Right kidney (tissue), 9 donors: ENCODE measurements at places on chromosomes 13 and 19.
A peak's percentile ranks its signal among the peaks of the same experiment; 100 is the strongest.

DNA sequence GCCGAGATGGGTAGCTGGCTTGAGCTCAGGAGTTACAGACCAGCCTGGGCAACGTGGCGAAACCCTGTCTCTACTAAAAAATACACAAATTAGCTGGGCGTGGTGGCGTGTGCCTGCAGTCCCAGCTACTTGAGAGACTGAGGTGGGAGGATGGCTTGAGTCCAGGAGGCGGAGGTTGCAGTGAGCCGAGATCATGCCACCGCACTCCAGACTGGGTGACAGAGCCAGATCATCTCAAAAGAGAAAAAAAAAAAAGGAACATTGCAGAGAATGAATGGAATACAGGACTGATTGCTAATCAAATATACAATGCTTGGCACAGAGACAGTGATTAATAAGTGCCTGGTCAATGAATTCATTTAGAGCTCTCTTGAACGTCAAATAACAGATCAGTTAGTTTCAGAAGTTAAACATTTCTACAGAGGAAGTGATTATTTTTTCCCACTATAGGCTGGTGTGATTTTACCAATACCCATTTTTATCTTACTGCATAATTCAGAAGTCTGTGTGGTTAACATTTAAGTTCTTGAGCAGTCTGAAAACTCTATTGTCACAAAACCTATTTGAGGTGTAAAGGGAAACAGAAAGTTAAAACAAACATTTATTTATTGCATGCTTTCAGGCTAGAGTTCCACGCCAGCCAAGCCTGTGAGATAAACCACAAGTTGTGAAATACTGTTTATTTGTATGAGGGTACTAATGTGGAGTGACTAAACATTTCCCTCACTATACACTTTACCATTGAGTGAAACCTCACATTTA is 7.7 kb upstream of the TBC1D4 start:
- no peak for DNase-seq

- DNase-seq: no peak
Measured at GRCh38 chr19:28224441-28224840, 988.5 kb downstream of the UQCRFS1 start.

- peak; percentile 33 for DNase-seq
Measured at GRCh38 chr13:97307882-97308624, 85.9 kb downstream of the MBNL2 start.

DNA sequence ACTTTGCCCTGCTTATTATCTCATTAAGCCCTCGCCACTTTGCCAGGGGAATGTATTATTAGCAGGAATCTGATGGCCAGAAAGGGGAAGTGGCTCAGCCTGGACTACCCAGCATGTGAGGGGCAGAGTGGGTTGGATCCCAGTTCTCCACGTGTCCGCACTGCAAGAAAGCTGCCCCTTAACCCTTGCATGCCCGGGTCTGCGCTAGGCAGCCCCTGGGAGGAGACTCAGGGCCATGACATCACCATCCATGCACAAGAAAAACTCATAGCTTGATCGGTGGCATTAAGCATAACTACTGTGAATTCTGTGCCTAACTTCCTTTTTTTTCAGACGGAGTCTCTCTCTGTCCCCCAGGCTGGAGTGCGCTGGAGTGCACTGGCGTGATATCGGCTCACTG is 8.9 kb downstream of the CACNG8 start:
- no peak for DNase-seq

- no peak for DNase-seq
Measured at GRCh38 chr13:56735537-56735942, 405.2 kb upstream of the PRR20A start.

DNA sequence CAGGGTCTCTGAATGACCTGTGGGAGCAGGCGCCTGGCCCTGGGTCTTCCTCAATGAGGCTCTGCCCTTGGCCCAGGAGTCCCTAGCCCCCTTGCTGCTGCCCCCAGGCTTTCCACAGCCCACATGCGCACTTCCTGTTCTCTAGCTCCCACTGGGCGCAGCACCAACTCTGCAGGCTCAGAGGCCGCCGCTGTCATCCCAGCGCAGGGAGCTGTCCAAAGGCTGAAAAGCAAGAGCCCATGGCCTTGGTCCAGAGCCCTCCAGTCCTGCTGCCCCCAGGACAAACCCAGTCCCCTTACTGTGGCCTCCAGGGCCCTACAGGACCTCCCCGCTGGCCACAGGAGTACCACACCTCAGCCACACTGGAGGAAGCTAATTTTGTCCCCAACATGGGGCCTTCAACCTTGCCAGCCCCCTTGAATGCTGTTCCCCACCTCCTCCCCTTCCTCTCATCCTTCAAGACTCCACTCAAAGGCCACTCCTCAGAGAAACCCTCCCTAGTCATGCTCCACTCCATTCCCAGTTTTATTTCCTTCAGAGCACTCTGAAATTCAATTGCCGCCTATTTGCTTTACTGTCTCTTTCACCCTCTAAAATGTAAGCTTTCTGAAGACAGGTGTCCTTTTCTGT is 8.0 kb upstream of the POU2F2 start:
- peak; percentile 60 for DNase-seq

GRCh38 chr19:52993342-52994178 is 20.2 kb upstream of the ERVV-1 start:
- peak; percentile 78 for DNase-seq

- no peak for DNase-seq
Measured at GRCh38 chr13:75405976-75406703, 75.8 kb downstream of the TBC1D4 start.

- DNase-seq: no peak
Measured at GRCh38 chr13:45138282-45138681, 18.0 kb downstream of the GTF2F2 start.

- no peak for DNase-seq
Measured at GRCh38 chr19:14826006-14826405, 9.0 kb downstream of the OR7A5 start.

- DNase-seq: no peak
Measured at GRCh38 chr13:50910485-50910805, 854 bp downstream of the RNASEH2B start.

DNA sequence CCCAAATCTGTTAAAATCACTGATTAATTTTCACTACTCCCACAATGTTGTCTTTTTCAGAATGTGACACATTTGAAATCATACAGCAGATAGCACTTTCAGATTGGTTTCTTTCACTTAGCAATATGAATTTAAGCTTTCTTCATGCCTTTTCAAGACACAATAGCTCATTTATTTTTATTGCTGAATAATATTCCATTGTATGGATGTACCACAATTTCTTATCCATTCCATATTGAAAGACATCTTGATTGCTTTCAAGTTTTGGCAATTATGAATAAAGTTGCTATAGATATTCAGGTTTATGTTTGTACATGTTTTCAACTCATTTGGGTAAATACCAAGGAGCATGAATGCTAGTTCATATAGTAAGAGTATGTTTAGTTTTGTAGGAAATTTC is 2635.6 kb upstream of the PCDH20 start:
- no peak for DNase-seq

GRCh38 chr19:57560049-57560491 is 407 bp upstream of the ZNF550 start:
- DNase-seq: no peak

DNA sequence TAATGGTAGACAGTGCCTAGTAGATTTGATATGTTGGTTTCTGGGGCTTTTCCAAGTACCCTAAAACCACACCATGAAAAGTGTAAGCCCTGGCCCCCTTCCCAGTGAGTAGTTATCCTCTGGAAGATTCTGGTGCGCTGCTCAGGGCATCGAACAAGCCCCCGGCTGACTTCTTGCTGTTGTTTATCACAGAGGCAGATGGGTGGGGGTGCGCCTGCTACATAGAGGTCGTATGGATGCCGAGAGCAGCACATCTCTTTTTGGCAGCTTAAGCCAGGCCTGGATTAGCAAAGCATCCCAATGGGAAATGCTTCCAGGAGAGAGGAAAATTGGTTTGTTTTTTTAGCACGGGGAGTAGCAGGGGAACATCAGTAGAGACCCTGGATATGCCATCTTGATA is 26.3 kb upstream of the SPATA13 start:
- no peak for DNase-seq

- DNase-seq: no peak
Measured at GRCh38 chr13:26584713-26585112, 27.2 kb downstream of the WASF3 start.

- peak; percentile 12 for DNase-seq
Measured at GRCh38 chr19:33022472-33023116, 42.1 kb downstream of the RHPN2 start.

DNA sequence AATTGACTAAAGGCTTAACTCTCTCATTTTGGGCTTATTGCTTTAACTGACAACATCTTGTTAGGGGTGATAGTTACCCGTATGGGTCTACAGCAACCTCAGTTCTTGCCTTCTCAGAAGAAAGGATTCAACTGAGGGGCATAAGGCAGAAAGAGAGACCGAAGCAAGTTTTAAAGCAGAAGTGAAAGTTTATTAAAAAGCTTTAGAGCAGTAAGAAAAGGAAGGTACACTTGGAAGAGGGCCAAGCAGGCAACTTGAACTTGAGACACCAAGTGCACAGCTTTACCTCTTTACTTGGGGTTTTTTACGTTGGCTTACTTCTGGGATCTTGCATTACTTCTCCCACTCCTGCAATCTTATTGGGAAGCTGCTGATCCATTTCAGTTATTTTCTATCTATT is 246.9 kb upstream of the PRR20A start:
- no peak for DNase-seq

DNA sequence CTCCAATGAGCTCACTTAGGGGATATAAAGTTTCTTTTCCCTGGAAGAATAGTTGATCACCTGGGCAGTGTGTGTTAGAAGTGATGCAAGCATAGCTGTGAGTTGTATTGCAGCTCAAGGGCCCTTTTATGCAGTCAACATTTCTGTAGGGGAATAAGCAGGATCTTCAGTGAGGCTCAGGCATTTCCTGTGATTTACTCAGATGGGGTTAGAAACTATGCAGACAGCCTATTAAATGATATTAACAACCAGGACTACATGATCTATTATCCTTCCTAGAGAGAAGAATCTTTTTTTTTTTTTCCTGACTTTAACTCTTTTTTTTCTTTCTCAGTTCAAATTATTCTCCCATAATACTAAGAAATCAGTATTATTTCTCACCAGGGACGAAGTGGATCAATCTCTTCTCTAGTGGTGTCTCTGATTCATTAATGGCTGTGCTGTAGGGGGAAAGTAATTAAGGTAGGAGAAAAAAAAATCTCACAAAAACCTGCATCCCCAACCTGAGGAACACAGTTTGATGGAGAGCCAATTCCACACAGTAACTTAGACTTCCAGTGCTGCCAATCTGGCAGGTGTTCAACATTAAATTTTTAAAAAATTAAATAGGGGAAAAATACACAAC is 126.4 kb upstream of the SLC10A2 start:
- DNase-seq: no peak

GRCh38 chr19:37251308-37252229 is 33.6 kb downstream of the ZNF383 start:
- DNase-seq: peak; percentile 84

GRCh38 chr13:109743706-109744453 is 42.5 kb downstream of the IRS2 start:
- DNase-seq: no peak

- no peak for DNase-seq
Measured at GRCh38 chr19:33802801-33803200, 6.1 kb downstream of the KCTD15 start.

DNA sequence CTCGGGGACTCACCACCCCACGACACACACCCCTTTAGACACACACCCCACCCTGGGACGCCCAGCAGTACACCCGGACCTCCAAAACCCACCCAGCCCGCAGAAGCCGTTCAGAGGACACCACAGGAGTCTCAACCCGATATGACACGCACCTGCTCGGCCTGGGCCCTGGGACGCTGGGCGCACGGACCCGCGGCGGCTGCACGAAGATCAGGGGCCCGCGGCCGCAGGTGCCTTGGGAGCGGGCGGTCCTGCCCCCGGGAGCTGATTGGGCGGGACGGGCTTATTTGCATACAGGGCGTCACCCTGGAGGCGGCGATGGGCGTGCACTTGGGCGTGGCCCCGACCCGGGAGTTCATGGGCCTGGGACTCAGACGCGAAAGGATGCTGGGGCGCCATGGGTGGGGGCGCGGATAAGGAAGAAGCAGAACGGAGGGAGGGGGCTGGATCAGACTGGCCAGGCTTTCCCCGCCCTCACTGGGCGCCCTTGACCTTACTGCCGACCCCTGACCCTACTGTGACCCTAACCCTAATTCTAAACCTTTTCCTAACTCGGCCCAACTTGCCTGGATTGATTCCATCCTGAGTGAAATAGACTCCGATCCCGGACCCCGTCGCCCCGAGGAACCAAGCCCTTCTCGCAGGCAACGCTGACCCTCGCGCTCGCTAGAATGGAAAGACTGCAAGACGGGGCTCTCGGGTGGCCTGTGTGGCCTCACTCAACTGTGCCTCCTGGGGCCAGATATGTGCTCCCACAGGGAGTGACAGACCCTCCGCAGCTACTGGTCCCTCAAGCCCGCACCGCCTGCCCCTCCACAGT is at the start of gene MEF2B:
Gene MEF2B (minus strand): TSS at position 211 of the 820 bp plus-strand sequence. CDS start 19,528 bp downstream, outside the sequence.
- DNase-seq: peak; percentile 60

GRCh38 chr13:93147298-93147645 is 79.3 kb upstream of the GPC6 start:
- DNase-seq: no peak

DNA sequence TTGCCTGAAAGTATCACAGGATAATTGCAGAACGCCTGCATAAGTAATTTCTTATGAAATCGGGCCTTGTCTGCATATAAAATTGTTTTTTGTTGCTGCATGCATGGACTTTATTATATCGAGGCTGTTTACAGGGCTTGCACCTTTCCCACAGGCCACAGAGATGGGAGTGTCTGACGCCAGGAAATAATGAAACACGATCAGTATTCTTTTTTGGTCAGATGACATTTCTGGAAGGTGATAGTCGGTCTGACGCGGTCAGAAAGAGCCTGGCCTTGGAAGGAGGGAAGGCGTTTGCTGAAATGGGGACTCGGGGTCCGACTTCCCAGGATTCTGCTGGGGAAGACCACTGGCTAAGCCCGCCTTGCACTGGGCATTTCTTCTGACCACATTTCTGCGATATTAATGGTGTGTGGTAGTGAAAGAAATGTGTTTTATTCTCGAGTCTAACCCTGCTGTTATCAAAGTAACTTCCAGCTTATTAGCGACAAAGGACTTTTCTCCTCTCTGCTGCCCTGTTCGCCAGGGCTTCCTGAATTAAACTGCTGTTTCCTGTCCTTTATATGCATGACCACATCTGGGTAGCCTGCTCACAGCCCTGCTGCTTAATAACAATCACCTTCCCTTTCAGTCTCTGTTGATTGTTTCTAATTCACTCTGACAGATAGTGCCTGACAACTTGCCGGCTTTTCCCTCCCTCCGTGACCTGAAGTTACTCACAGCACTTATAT is 11.6 kb upstream of the ZNF536 start:
- DNase-seq: peak; percentile 44

DNA sequence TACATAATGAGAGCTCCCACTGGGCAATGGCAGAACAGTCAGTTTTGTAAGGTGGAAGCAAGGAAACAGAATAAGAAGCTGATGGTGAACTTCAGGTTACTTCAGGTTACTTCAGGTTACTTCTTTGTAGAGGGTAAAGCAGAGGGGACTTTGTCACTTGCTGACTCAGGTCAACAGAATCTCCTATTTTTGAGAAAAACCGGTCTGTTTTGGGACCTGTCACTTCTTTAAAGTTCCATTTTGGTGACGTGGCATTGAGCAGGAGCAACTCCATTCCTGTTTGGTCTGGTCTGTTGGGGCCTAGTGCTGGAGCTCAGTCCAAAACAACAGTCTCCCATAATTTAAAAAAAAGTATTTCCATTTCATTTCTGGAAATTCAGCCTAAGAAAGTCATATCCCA is 29.7 kb downstream of the ATP11A start:
- no peak for DNase-seq
